ENCODE measurements at places on chromosomes 3 and 15.

GRCh38 chr15:25705433-25706115 is 157.6 kb downstream of the ATP10A start:
- DNase-seq, result no peak

DNA sequence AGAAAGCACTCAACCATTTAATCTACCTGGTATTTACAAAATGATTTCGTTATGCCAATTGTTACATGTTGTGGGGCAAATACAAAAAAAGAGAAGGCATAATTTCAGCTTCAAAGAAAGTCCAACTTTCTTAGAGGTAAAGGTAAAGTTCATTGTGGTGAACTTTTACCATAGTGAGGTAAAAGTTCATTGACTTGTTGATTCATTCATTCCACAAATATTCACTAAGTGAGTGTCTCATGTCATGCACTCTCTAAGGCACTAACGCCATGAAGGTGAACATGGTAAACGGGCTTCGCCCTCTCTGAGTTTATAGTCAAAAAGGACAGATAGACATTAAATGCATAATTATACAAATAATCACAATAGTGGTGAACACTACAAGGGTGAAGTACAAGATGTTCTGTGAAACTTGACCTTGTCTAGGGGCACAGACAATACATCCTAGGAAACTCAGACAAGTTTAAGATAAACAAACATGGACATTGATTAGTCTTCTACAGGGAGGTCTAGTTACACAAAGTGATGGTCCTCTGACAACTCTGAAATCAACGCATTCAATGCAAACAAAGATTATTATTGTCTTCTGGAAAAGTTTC is 378.6 kb downstream of the MAGI1 start:
- no peak for DNase-seq

DNA sequence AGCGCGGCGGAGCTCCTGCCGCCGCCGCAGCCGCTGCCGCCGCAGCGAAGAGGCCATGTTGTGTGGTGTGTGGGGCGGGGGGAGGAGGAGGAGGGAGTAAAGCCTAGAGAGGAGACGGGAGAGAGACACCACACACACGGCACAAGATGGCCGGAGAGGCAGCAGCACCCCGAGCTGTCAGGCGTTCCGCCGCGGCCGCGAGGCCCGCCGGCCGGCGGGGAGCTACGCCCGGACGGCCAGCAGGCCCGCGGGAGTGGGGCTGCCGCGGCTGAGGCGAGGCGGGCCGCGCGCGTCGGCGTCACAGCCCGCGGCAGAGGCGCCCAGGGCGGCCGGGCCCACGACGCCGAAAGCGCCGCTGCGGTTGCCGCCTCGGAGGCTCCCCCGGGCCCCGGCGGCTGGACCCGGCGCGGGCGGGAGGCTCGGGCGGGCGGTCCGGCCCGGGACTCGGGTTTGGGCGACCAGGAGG is 17.4 kb upstream of the CHD2 start:
- DNase-seq, result no peak

GRCh38 chr3:139292711-139293664 is 50.8 kb upstream of the MRPS22 start:
- DNase-seq, result no peak

DNA sequence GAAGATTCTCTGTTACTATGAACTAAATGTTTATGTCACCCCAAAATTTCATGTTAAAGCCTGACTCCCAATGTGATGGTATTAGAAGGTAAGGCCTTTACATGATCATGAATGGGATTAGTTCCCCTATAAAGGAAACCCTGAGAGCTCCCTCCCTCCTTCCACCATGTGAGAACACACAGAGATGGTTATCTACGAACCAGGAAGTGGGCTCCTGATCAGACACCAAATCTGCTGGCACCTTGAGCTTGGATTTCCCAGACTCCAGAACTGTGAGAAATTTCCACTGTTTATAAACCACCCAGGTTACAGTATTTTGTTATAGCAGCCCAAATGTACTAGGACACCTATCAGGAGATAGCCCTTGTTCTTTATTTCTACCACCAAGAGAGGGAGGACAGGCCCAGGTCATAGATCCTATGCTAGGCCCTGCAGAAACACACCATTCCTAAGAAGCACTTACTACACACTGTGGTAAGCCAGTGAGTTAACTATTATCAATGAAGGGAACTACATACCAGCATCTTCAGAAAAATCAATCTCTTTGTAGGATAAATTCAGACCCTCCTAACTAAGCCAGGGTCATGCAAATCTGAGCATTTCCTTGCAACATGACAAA is 59.0 kb downstream of the PRKAR2A start:
- no peak for DNase-seq

DNA sequence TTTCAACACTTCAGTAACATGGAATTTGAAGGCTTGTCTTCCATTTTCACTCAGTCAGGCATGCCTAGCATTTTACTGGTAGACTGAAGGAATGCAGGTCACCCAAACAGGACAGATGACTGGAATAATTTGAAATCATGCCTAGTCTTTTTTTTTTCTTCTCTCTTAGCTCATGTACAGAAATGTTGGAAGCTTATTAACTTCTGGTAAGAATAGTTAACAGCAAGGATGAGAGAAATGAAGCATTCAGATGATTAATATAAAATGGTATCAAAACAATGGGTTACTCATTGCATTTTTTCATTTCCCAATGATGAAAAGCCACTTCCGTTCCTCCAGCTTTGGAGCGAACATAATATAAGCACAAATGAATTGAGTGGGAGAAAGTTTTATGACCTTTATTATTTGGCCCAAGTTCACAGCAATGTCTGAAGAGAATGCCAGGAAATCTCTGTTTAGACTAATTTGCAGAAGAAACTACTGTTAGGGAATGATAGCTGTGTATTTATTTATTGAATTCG is 431.6 kb upstream of the RASGRP1 start:
- DNase-seq, result no peak

- DNase-seq, result no peak
Observed at GRCh38 chr3:13954741-13955483, 75.0 kb upstream of the WNT7A start.

DNA sequence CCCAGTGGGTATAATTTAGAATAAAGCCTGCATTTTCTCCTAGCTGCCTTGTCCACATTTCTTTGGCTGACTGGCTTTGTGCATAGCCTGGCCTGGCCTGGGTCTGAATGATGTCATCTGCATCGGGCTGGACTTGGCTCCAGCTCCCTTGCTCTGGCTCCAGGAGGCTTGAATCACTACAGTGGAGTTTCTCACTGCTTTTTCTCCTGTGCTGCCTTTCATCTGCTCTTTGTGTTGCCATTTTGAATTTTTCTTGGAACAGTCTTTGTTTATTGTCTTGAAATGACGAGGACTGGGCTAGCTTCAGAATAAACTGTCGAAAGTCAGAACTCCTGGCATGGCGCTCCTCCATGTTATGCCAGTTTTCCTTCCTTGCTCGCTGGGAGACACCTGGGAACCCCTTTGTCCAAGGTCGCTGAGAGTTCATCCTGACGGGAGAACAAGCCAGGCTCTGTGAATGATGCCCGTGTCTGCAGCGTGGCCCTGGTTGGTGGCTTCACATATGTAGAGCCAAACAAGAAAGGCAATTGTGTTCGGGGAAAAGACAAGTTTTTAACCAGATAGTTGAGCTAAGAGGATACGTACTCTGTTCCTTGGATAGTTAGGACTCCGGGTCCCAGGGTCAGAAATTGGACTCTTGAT is 258.9 kb downstream of the PDZRN3 start:
- DNase-seq, result no peak

- peak; percentile 28 for DNase-seq
Observed at GRCh38 chr3:77686560-77686959, 646.7 kb downstream of the ROBO2 start.

GRCh38 chr15:52257734-52258062 is 37.9 kb downstream of the MYO5C start:
- DNase-seq, result peak; percentile 50

- no peak for DNase-seq
Observed at GRCh38 chr3:32106929-32107362, 526 bp downstream of the GPD1L start.

Data from DMS79 (cell line).